Activated T-cell treated with anti-CD3 and anti-CD28 coated beads for 24 hours (primary cell): ENCODE measurements at places on chromosomes 3 and 15.

- DNase-seq, result no peak
These were observed 1.2 kb downstream of the CLSTN2 start for GRCh38 chr3:139935866-139936817.

DNA sequence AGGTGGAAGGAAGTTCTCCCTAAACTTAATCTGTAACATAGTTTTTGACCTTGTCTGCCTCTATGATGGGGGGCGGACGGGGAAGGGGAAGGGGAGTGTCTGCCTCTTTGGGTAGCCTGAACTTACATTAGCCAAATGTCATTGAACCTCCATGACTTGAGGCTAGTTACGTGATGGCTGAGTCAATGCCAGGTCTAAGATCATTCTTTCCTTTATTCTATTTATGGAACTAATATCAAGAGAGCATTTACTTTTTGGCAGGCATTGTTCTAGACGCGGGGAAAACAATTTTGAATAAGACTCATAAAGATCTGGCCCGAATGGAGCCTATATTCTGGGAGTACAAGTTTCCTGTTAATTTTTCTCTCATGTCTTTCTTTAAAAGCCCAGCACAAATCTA, 340.7 kb upstream of the C2CD4B start:
- no peak for DNase-seq

- no peak for DNase-seq
These were observed 25.4 kb downstream of the ADPGK start for GRCh38 chr15:72758182-72758581.

DNA sequence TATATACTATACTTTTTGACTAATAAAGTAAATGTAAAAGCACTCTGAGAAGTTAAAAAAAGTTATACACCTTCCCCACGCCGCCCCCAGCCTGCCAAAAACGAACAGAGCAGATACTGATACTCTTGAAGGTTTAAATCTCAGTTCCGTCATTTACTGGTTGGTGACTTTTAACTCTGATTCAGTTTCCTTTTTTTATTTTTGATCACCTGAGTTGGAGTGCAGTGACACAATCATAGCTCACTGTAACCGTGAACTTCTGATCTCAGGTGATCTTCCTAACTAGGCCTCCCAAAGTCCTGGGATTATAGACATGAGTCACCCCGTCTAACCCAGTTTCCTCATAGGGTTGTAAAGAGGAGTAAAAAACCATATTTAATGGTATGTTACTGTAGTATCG, 3.3 kb upstream of the TIPIN start:
- no peak for DNase-seq

- DNase-seq, result no peak
These were observed 6.4 kb downstream of the CADM2 start for GRCh38 chr3:84965141-84965540.

DNA sequence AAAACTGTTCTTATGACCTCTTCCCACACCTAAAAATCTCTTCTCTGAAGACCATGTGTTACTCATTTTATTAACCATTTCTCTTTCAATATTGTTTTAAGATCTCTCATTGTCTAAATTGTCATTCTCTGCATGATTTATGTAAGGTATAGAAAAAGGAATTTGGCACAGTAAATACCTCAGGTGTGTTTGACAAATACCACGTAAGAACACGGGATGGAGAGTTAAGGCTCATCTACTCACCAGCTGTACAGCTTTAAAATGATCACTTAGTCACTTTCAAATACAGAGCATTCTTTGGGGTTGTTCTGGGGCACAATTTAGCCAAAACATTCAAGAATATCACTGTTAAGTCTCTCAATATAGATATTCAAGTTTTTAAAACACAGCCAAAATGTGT, 627.1 kb downstream of the MCTP2 start:
- DNase-seq, result no peak

- peak; percentile 12 for DNase-seq
These were observed 159.9 kb downstream of the APBA2 start for GRCh38 chr15:29045717-29046116.

- DNase-seq, result no peak
These were observed 1.7 kb downstream of the P2RY13 start for GRCh38 chr3:151327571-151328198.

DNA sequence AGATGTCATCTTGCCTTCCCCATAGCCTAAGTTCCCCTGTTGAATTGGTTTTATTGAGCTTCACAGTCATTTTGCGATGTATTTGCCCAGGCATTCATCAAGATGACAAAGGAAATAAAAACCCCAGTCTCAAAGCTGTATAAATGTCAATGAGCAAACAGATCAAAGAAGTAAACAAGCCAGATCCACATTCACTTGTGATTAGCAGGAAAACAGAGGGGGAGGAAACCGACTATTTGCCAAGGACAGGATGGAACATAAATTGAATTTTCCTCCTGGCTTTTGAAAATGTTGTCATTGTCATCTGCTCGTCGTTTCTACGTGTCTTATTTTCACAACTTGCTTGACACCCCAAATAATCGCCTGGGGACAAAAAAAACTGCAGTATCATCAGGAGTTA, 83.5 kb downstream of the SV2B start:
- no peak for DNase-seq

GRCh38 chr15:74430510-74430951, 3.2 kb downstream of the SEMA7A start:
- DNase-seq, result no peak

DNA sequence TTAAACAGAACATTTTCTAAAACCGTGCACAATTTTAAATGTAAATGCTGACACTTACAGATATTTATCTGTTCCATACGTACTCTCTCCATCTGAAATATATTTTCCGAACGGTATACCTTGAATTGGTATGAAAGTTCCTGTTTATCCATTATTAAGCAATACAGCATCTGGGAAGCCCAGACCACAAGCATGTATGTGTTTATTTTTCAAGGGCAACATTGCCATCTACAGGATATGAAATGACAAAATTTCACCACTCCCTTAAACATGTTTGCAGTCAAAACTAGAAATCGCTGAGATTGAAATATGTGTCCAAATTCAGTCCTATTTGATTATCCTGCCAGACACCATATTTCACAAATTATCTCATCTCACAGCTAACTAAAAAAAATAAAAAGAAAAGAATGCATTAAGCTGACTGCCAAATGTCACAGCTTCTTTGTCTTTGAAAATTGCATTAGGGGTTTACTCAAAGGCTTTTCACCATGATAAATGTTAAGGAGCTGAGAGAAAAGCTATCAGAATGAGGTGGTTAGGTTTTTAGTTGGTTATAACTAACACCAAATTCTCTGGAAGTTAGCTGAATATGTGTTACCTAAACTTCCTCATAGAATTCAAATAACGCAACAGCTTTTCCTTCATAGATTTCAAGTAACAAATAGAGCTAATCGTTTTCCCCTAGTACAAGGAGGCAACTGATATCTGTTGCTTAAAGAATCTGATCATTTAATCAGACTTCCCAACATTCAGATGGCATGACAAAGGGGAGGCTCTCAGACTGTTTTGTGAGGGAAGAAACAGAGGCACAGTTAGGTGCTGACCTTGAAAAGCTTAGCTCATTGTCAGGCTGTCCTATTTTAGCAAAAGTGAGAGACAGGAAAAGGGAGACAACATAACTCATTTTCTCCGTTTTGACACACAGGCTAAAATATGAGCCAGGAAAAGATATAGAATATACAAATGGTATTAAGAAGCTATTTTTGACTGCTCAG, 533.1 kb downstream of the TBL1XR1 start:
- DNase-seq, result no peak

DNA sequence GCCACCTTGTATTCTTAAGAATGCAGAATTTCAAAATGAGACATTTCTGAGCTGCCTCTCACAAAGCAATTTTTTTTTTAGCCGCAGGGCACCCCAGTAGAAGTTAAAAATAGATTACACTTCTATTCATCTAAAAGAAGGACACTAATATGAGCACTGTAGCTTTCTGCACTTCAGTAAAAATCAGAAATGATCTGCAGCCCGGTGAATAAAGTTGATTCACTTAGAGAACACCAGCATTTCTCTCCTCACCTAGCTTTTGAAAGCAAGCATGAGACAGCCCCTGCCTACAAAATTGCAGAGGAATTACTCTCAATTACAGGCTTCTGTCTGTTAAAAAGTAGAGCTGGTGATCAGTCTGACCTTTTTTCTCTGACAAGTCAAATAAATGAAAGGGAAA, 1062.4 kb downstream of the FHIT start:
- DNase-seq, result no peak

DNA sequence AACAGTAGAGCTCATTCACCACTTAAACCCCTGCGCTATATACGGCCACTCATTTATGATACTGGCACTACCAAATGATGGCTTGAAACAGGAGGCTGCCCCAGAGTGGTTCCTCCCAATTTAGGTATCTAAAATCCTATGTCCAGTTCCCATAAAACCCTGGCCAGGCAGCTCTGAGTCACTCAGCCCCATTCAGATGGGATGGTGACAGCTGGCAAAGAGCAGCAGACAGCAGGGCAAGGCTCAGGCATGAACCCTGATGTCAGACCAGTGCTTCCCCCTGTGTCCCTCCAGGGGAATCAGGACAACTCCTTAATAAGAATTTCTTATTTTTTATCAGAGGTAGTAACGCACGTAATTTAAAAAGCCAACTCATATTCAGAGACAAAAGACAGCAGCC, 77.2 kb upstream of the RNU6-1 start:
- DNase-seq, result no peak
